ENCODE measurements at places on chromosomes 7 and 10.
A peak's percentile ranks its signal among the peaks of the same experiment; 100 is the strongest.

DNA sequence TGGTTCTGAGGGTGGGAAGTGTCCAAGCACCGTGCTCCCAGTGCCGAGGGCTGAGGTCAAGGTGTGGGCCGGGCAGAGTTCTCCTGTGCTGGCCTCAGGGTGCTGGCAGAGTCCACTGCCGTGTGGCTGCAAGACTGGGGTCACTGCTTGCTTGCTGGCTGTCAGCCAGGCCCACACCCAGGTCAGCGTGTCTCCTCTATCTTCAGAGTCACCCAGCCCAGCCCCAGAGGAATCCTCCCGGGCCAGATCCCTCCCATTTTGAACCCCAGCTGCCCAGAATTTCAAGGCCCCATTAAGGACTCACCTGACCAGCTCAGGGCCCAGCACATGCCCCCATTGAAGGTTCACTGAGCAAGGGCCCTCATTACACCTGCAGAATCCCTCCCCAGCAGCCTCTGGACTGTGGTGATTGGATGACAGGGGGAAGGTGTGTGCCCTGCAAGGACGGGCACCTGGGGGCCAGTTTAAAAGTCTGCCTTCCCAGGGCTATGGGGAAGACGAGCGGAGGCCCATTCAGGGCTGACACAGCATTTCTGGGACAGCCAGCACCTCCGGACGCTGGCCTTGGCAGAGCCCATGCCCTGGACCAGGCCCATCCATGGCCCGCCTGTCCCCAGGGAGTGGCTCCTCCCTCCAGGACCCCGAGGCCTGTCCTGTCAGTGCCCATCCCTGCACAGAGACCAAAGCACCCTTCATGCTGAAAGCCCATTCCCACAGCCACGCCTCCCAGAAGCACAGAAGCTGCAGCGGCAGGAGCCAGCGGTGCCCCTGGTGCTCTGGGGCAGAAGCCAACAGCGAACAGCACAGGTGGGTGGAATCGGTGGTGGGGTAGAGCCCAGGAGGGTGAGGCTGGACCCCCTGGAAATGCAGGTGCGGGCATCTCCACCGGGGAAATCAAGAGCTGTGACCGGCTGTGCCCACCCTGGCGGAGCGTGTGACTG, 45.1 kb upstream of the PPP2R2D start:
- no peak for DNase-seq

DNA sequence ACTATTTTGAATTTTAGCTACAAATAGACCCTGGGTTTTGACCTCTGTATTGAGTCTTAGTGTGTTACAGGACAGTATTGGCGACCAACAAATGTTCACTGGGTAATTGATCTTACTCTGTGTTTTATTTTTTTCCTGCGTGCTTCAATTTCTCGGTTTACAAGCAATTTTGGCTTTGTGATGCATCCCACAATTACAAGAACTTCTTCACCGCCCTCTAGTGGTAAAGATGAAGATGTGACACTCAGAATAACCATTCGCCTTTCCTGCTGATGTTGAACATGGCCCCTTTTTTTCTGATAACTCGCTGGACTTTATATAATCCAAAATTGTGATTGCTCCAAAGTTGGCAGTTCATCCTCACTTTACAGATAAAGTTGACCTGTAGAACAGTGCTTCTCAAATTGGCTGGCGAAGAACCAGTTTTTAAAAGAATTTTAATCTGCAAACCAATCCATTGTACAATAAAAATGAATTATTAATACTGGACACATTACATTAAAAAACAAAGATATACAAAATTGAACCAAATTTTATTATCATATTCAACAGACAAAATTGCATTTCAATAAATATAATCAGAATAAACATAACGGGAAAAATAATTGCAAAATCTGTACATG, 20.2 kb upstream of the SMC3 start:
- no peak for DNase-seq

DNA sequence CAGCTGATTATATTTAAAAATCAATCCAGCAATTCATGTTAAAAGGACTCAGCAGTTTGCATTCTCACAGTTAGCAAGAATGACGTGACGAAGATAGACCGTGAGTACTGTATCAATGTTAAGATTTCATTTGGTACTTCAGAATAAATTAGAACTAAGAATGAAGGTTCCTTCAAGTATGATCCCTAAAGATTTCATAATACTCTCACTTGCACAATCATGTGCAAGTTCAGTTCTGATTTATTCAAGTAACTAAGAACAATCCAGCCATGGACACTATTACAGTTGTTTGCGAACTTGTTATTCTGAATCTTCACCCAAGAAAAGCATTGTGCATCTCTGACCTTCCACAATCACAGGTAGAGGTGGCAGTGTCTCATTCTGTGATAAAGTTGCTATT, 7.7 kb downstream of the RHEB start:
- no peak for DNase-seq

- no peak for DNase-seq
These were observed 59.9 kb downstream of the MKX start for GRCh38 chr10:27685681-27686080.

DNA sequence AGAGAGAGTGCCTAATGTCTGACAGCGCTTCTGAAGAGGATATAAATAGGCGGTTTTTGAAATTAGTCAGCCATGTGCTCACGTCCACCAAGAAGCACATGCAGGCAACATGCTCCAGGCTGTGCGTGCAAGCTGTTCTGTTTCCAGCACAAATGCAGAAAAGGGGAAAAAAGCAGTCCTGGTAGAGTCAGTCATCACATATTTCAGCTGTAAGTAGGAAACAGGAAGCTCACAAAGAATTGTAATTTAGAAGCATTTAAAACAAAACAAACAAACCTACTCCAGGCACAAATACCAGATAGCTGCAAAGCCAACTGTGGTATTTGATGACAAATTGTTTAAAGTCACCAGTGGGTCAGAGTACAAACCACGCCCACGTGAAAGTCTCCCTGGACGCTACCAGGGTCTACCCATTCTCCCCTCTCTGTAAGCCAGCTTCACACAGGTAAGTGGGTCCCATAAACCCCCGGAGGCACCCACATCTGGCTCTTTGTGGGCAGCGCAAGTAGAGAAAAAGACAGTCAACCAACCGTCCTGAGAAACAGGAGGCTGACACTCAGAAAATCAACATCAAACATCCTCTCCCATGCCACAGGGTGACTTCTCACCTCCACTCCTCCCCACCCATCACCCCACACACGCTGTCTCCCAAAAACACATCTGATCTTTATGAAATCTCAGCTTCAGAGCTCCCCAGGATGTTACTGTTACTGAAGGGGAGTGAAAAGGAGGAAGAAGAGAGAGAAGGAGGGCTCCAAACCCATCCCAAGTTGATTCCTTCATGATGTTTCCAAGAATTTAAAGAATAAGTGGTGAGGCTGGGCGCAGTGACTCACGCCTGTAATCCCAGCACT, 186.4 kb downstream of the FAM107B start:
- DNase-seq = peak; percentile 35

GRCh38 chr10:86413046-86413728, 46.6 kb upstream of the GRID1 start:
- no peak for DNase-seq

- peak; percentile 59 for DNase-seq
These were observed 164.0 kb downstream of the FANK1 start for GRCh38 chr10:126060261-126060931.
